ENCODE measurements at places on chromosomes 4 and X. TPM values are rescaled to one million over a fixed set of nuclear protein-coding genes. Genes with fewer than 3 reads are reported as not detected.

EGFL6 gene
- not detected for total RNA-seq

GLUD2 gene
- total RNA-seq = 1.4 TPM

GRCh38 chrX:129762448-129762847 lies 17.3 kb upstream of the SASH3 start:
- no peak for DNase-seq

DNA sequence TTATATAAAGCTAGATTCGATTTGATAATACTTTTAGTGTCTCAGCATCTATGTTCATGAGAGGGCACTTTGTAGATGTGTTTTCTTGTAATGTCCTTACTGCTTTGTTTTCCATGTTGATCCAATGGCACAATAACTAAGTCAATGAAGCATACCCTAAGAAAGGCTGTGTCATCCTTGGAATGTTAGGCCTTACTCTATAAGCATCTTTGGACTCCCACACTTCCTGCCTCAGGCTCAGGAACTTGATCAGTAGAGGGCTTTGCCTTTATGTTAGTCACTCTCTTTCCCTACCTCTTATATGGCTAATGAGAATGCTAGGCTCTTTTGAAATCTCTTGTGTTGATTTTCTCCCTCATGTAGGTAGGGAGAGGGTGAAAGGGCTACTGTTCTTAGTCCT lies 33.2 kb upstream of the EDA2R start:
- DNase-seq = no peak

DNA sequence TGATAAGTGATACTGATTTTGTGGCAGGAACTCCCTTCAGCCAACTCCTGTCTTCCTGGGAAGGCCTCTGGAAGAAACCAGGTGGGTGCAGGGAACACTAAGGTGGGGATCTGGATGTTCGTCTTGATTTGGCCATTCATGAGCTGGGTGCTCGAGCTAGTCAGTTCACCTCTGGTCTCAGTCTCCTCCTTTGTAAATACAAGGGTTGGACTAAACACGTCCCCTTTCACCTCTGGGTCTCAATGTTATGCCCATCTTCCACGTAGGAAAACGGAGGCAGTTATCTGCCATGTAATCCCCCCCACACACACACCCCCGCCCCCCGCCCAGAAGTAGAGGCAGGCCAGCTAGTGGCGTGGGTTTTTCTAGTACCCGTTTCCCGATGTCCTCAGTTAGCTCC lies 4.1 kb upstream of the RS1 start:
- no peak for DNase-seq
